ENCODE measurements at places on chromosomes 7 and 10.

GRCh38 chr7:41842956-41843355 lies 140.1 kb upstream of the INHBA start:
- DNase-seq = no peak

- DNase-seq = peak; percentile 51
Observed at GRCh38 chr7:100632951-100633717, 8.2 kb downstream of the TFR2 start.

DNA sequence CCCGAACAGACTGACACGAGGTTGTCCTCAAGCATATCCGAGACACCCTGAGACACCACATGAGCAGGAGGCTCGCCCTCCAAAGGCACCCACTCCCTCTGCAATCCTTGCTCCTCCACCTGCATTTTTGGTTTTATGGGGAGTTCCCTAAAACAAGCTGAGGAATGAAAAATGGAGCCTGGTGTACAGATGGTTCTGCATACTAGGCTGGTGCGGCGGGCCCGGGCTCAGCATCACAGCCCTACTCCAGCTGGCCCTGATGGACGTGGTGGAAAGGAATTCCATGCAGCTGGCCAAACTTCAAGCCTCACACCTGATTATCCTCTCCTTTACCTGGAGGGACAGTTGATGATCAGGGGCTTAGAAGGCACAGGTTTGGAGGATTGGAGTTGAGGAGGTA lies 30.3 kb upstream of the JAKMIP3 start:
- DNase-seq = no peak

DNA sequence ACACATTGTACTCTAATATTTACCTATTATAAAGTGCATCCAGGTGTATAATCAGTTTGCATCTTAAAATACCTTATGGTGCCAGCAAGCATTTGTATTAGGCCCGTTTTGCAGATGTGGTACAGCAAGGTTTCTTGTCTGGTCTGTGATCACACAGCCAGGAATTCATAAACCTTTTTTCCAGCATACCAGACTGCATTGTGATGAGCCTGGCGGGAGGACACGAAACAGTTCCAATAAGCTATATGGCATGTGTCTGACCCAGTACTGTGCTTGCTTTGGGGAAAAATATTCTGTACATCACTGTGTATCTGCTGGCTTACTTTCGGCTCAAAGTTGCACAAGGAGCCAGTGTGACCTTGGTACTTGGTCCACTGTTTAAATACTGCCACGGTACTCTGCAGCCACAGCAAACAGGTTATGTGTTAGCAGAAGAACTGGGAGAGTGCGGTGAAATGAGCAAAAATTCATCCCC lies 36.3 kb downstream of the CHN2 start:
- DNase-seq = peak; percentile 22

GRCh38 chr7:36642414-36642813 lies 81.9 kb downstream of the AOAH start:
- DNase-seq = no peak

GRCh38 chr10:62018131-62018911 lies 116.8 kb downstream of the ARID5B start:
- no peak for DNase-seq

- DNase-seq = peak; percentile 3
Observed at GRCh38 chr10:92291921-92292845, 1.2 kb downstream of the MARCHF5 start.

- no peak for DNase-seq
Observed at GRCh38 chr10:106836933-106837663, 327.4 kb downstream of the SORCS1 start.

Data from NCI-H1417 (cell line).